CD4-positive, alpha-beta T cell treated with Interleukin-17A for 4 hours (primary cell): ENCODE measurements at places on chromosomes 12 and 14.

GRCh38 chr14:57345106-57345505, 45.3 kb upstream of the NAA30 start:
- no peak for DNase-seq

DNA sequence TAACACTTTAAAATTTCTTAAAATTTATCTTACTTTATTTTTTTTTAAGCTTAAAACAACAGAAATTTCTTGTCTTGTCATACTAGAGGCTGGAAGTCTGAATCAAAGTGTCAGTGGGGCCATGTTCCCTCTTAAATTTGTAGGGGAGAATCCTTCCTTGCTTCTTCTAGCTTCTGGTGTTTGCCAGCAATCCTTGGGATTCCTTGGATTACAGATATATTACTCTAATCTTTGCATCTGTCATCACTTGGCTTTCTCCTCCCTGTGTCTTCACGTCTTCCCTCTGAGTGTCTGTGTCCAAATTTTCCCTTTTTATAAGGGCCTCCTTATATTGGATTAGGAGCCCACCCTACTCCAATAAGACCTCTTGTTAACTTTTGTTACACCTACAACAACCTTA, 135.6 kb upstream of the PTPRB start:
- no peak for DNase-seq

- no peak for DNase-seq
Observed at GRCh38 chr12:9751204-9752144, 9.2 kb downstream of the CD69 start.

DNA sequence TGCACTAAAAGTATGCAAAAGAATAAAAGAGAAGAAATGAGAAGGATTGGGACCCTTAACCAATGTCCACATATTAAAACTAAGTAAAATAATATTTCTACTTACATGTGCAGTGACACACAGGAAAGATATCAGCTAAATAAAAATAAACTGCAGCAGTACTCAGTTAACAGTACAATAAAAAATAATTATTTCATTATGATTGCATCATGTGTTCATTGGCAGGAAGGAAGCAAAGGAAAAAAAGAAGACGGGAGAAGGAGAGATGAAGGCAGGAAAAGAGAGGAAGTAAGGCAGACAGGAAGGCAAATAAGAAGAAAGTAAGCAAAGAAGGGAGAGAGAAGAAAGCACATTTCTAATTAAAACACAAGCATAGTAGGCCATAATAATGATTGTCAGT, 33.0 kb downstream of the RASSF9 start:
- DNase-seq: no peak

DNA sequence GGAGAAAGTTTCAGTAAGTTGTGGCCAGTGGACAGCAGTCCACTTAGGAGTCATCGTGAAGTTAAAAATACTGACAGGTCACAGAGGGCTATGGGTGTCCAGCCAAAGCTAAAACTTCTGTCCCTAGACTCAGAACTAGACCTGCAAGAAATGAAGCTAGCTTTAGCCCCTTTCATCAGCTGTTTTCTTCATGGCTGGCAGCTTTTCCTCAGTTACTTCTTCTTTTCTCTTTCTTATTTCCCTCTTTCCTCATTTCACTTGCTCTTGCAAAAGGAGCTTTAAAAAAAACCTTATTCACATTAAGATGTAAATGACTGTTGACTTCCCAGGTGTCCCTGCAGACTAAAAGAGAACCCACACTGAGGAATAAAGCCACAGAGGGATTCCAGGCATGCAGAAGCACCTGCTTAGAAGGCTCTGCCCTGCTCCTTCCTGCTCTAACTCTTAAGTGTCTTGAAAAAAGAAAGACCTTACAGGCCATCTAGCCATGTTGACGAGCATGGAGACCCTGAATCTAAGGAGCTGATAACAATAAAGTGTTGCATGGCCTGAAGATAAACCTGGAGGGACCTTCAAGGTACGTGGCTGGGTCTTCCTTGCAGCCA, 69.7 kb upstream of the CCND2 start:
- no peak for DNase-seq

DNA sequence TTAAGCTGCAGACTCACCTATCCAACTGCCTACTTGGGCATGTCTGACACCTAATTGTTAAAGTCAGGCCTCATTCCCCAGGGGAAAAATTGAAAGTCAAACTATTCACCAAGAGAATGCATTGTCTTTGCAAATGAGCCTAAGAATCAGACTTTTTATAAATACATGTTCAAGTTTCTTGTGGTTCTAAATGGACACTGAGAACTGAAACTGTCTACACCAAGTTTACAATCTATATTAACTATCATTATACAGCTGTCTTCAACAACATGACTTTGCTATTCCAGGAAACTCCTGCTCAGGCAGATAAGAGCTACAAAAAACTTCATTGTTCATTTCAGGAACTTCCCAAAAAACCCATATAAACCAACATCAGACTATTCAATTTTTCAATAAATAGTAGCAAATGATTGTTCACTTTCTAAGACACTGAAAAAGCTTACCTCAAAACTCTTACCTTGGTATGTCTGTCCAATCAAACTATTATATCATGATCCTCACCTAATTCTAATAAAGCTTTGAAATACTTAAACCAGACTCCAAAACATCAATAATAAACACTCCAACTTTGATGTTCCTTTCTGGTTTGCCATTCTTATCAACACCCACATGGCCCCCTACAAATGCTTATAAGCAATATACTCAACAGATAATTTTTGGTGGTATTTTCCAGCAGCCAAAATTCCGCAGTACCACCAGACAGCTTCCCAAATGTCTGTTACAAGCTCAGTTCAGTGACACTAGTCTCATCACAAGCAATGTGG, 24.2 kb downstream of the CDK17 start:
- DNase-seq: no peak

DNA sequence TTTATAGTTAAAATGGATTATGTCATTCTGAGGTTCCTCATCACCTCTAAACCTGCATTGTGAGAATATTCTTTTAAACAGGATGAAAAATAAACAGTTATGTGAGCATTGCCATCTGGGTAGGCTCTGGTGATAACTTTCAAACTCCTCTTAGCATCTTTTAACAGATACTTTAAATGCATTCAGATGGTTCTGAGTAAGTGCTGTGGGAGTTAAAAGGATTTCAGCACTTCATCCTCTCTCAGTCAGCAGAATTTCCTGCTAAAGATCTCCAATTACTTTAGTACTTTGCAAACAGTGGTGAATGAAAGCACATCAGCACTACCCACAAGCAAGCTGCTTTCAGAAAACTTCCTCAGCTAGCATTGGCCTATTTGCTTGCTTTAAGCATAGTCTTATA, 59.3 kb upstream of the TMTC1 start:
- DNase-seq: no peak

DNA sequence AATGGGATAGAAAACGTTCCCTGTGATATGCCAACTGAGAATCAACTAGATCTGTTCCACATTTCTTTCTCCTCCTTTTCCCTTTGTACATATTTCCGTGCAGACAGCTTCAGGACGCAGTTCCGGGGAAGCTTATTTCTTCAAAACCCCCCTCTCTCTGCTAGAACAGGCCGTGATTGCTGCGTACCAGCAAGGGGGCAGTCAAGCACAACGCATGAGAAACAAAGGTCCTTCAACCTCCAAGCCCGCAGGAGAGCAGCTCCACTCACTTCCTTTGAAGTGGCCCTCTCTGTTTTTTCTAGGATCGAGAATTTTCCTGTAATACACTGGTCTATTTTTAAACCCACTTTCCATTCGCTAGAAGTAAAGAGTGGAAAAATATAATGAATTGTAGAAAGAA, 80.8 kb downstream of the ZNF664 start:
- no peak for DNase-seq

DNA sequence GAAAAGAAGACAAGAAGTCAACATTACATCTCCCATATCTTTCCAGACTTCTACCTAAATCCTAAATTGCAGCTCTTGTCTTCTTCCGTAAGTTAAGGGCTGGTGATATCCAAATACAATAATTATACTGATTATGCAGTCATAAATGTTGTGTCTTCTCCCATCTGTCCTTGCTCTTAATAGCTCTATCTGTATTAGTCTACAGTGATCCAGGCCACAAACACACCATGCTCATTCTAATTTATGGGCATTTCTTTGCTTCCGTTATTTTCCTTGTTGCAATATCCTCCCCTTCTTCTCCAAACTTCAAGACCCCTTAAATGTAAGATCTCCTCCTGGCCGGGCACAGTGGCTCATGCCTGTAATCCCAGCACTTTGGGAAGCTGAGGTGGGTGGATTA, 3.7 kb upstream of the MDP1 start:
- DNase-seq: no peak

- DNase-seq: no peak
Observed at GRCh38 chr12:95191060-95191696, 26.1 kb downstream of the FGD6 start.

DNA sequence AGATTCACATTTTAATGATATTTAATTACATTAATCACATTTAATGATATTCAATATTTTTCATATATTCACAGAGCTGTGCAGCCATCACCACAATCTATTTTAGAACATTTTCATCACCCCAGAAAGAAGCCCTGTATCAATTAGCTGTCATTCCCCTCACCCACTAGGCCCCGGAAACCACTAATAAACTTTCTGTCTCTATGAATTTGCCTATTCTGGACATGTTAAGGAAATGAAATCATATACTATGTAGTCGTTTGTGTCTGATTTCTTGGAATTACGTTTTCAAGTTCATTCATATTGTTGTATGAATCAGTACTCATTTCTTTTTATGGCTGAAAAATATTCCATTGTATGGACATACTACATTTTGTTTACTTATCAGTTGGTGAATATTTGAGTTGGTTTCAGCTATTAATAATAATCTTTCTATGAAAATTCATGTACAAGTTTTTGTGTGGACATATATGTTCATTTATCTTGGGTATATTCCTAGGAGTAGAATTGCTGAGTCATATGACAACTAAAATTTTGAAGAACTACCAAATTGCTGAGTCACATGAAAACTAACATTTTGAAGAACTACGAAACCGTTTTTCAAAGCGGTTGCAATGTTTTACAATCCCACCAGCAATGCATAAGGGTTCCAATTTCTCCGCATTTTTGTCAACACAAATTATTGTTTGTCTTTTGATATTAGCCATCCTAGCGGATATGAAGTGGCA, 11.7 kb upstream of the OTOGL start:
- DNase-seq: no peak

DNA sequence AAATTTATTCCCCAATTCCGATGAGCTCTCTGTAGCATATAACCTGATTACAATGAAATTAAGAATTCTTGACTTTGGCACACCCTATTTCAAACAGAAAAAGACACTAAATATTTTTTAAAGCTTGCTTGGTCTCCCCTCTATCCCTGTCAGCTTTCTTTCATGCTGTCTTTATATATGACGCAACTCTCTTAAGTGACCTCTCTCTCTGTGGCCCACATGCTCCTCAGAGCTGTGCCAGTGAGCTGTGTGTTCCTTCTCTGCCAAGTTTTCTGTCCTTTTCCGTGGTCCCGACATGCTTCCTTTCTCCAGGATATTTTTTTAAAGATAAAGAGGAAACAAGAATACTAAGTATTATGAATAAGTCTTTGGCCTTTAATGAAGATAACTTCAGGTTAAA, 484.0 kb downstream of the ETNK1 start:
- no peak for DNase-seq

DNA sequence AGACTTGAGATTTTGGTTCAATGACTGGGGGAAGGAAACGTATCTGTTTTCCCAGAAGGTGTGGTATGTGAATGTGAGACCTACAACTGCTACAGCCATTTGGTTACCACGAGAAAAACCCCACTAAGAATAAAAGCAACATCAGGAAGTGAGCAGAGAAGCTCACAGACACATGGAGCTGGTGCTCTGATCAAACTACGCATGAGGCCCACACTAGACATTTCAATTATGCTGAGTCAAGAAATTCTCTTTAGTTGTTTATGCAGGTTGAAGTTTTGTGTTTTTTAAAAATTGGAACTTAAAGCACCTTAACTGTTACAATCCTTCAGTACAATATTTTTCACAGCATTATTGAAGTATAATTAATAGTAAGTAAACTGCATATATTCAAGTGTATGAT, 8.9 kb upstream of the SPTLC2 start:
- DNase-seq: no peak

DNA sequence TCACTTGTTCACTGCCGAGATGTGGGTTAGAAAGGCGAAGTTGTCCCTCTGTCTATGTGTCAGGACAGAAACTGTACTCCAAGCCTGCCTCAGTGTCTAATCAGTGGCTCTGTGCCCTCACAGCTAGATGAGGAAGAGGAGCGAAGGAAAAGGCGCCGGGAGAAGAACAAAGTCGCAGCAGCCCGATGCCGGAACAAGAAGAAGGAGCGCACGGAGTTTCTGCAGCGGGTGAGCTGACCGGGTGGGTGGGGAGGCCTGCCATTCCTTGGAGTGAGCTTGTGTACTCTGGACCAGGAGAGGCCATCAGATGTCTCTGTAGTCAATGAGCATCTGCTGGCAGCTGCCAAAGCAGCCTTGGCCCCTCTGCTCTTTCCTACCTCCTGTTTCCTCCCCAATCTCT, 33.5 kb downstream of the JDP2 start:
- no peak for DNase-seq

DNA sequence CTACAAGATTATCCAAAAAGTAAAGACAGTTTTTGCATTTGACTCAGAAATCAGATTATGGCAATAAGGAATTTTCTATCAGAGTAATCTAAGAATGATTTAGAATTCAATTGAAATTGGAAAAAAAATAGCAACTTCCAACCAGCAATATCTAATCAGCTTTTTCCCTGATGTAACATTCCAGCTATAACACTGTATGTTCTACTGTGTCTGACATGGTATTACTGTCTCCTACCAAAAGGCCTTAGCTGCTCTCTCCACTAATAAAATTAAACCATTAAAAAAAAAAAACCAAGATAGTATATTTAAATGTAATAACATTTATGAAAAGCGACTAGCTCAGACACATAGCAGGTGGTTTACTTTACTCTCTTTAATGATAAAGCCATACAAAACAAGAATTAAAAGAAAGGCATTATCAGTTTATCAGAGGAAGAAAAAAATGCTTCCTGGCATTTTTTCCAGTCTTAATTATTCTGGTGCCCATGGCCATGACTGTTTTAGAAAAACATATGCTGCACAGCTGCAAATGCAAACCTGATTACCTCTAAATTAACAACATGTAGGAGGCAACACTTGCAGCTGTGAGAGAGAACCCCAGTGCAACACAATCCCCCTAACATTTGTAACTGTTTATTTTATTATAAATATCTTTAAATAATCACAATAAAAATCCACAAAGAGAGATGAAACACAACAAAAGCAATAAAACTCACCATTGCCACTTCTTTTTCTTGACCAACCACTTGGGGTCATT, 28.8 kb downstream of the PHLDA1 start:
- no peak for DNase-seq
